ENCODE measurements at places on chromosomes 7 and 10.

DNA sequence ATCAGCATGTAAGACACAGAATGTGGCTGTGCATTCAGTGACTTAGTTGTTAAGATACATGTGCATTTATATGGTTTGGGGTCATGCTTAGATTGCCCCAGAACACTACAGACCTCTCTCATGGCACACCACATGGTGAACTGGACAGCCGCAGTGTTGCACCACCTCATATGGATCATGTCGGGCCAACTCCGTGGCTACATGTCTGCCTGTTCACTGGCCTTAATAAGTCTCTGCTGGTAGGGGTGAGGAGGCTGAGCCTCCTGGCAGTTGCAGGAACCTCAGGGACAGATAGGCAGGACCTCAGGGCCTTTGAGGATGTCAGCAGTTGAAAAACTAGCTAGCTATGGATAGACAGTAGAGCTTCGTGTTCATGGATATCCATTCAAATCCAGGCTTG is 751.0 kb downstream of the GRID1 start:
- DNase-seq: no peak

- DNase-seq: no peak
These were observed 154.7 kb downstream of the RNLS start for GRCh38 chr10:88428442-88428841.

GRCh38 chr7:23893942-23894891 is 184.2 kb downstream of the STK31 start:
- DNase-seq: no peak

DNA sequence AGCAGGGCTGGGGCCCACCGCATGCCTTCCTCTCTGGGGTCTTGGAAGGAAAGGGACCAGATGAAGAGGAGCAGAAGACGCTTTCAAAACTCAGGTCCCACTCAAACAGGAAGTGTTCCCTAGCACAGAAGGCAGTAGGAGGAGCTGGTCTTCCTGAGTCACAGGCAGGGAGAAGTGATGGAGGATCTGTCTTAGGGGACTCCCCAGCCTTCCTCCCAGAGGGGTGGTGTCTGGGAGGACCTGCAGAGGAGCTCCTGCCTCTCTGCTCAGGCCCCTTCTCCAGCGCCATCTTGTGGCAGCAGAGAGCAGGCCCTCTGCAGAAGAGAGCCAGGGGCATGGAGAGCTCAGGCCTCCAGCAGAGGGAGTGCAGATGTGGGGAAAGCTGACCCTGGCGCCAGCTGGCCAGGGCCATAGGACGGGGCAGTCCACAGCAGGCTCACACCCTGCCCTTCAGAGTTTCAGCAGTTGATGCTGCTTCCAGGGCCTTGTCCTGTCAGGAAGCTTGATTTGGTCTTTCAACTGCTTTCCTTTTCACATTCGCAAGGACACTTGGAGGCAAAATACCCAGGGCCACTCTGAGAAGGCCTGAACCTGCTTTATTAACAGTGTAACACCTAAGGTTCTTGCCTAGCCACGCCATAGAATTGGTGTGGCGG is 62.2 kb upstream of the TARP start:
- DNase-seq: peak; percentile 74

GRCh38 chr7:94398841-94399240 is 4.1 kb downstream of the COL1A2 start:
- no peak for DNase-seq

- no peak for DNase-seq
These were observed 197.1 kb upstream of the CXCL12 start for GRCh38 chr10:44581996-44582395.

GRCh38 chr10:554182-554848 is 135.2 kb downstream of the DIP2C start:
- no peak for DNase-seq

GRCh38 chr7:100090527-100091410 is 2.0 kb downstream of the COPS6 start:
- DNase-seq: no peak

GRCh38 chr10:82091413-82091812 is 216.4 kb downstream of the NRG3 start:
- DNase-seq: no peak

- DNase-seq: no peak
These were observed 68.1 kb upstream of the ITPRID1 start for GRCh38 chr7:31445686-31446355.

DNA sequence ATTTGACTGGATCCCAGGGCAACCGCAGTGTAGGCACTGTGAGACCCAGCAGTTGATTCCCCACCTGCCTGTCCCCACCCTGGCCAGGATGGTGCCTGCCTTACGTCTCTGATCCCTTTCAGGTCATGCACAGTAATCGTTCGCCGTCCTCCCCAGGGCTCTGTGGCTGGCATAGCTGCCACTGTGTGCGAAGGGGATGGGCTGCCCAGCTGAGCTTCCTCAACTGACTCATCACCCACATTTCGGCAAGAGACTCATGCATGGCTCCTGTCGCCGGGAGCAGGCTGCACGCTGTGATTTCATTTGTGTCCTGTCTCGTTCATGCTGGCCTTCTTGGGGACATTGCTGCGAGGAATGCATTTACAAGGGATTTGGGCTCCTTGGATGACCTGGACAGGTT is 252.4 kb downstream of the KLF6 start:
- DNase-seq: no peak

GRCh38 chr10:1256432-1256725 is 200.2 kb downstream of the WDR37 start:
- DNase-seq: no peak

- no peak for DNase-seq
These were observed 128.3 kb upstream of the MKI67 start for GRCh38 chr10:128254476-128254875.

Data from T-helper 9 cell (primary cell).